ENCODE measurements at places on chromosomes 12 and 14. TPM values are rescaled to one million over a fixed set of nuclear protein-coding genes. Genes with fewer than 3 reads are reported as not detected.

TMEM179 gene
- not detected for total RNA-seq

NGB gene
- total RNA-seq, result not detected

GON7 gene
- 14.7 TPM for total RNA-seq

GUCY2C gene
- total RNA-seq, result not detected

IL31 gene
- total RNA-seq, result not detected

RPGRIP1 gene
- total RNA-seq, result not detected

FBXO21 gene
- total RNA-seq, result 21.9 TPM

MORN3 gene
- total RNA-seq, result under 0.01 TPM

STXBP6 gene
- total RNA-seq, result 18.6 TPM

BCL11B gene
- total RNA-seq, result under 0.01 TPM

ACRBP gene
- 0.18 TPM for total RNA-seq

KRT82 gene
- total RNA-seq, result not detected

KCNK13 gene
- not detected for total RNA-seq

DNAH10 gene
- total RNA-seq, result under 0.01 TPM

ATXN2 gene
- 27.7 TPM for total RNA-seq

KLRF1 gene
- 0.35 TPM for total RNA-seq

NPAS3 gene
- 0.71 TPM for total RNA-seq

SLCO1B1 gene
- not detected for total RNA-seq

NID2 gene
- total RNA-seq, result 137 TPM

DENR gene
- total RNA-seq, result 28.8 TPM

MRPL52 gene
- total RNA-seq, result 274 TPM

CCDC197 gene
- not detected for total RNA-seq

PIANP gene
- total RNA-seq, result not detected

IFI27L2 gene
- total RNA-seq, result 144 TPM

RNASE7 gene
- total RNA-seq, result not detected

SLC16A7 gene
- 29.4 TPM for total RNA-seq

FZD10 gene
- total RNA-seq, result not detected

SRRM4 gene
- total RNA-seq, result not detected

CIROP gene
- total RNA-seq, result not detected

HSPB8 gene
- 18.7 TPM for total RNA-seq
